ENCODE measurements at places on chromosomes 5 and 9. TPM values are rescaled to one million over a fixed set of nuclear protein-coding genes. Genes with fewer than 3 reads are reported as not detected.

Gene LECT2
- not detected for total RNA-seq

Gene SARDH
- 0.87 TPM for total RNA-seq

DNA sequence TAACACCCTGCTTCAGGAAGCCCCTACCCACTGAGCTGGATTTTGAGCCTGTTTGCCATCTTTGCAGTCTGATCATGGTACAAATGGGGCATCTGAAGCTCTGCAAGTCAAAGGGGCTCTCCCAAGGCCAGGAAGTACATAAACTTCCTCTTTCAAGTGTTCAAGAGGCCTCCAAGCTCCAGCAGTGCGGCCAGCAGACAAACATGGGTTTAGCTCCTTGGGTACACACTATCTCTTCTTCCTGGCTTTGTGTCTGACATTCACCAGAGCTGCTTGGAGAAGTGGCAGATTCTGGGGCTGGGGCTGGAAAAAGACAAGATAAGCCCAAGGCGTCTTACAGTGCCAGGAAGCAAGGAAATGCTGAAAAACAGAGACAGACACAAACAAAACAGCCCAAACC, 34.1 kb downstream of the LAMC3 start:
- no peak for DNase-seq

DNA sequence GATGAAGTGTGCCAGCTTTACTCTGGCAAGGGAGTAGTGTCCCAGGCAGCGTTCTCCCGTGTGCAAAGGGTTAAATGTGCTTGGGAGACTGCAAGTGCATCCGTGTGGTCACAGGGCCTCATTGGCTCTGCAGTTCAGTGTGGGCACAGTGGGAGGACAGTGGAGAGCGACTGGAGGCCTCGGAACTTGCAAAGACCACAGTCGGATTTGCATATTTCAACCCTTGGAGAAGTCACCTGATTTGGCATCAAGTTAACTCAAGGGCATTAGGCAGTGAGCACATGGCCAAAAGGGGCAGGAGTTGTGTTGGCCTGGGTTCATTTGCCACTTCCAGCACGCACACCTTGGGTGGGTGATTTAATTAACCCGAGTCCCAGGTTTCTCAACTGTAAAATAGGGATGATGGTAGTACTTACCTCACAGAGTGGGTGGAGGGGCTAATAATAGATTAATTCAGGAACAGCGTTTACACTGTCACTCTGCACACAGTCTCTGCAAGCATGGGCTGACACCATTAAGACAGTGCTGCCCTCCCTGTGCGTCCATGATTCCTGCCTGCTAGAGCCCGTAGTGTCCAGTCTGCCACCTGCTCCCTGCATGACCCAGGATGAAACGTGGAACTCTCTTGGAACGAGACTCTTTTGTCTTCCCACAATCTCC, 22.7 kb downstream of the JADE2 start:
- no peak for DNase-seq

- no peak for DNase-seq
These were observed 170.4 kb downstream of the ARRDC3 start for GRCh38 chr5:91212714-91213092.

DNA sequence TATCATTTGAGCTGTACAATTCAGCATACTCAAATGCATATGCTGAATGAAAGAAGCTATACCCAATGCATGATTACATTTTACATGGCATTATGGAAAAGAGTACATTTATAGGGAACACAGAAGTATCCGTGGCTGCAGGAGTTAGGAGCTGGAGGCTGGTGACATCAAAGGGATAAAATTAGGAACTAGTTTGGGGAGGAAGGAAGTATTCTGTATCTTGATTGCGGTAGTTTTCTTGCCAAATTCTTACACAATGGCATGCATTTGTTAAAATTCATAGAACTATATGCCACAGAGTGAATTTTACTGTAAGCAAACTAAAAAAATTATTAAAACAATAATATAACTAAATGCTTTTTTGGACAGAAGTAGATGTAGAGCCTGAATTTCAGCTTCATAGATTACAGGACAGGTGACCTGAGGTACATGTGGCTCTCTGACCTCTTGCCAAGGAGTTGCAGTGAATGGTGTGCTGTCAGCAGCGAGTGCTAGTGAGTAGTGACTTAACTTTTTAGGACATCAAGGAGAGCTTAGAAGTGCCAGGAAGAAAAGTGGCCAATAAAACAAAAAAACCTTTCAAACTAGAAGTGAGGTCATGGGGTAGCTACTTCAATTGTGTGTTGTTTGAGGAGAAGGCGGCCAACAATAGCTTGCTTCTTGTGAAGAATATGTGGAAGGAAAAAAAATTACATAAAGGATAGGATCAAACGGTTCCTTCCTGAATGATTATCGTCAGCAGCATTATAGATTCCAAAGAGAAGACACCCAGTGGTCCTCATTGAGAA, 514.9 kb upstream of the CLINT1 start:
- DNase-seq, result no peak

DNA sequence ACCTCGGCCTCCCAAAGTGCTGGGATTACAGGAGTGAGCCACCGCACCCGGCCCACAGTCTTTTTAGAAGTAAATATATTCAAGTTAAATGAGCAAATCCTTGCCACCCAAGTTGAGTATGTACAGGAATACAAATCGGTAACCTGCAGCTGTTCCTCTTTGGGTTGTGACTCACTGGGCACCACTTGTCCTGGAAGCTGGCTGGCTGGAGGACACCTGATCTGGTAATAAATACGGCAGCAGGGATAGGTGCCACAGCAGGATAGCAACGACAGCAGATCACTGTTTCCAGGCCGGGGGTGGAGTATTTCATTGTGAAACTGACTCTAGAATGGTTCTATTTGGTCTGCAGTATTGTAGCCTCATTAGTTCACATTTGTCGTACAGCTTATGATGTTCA, 35.7 kb upstream of the SLC36A2 start:
- DNase-seq, result no peak
